Uterus (tissue), 4 donors: ENCODE measurements at places on chromosomes 3 and 15. TPM values are rescaled to one million over a fixed set of nuclear protein-coding genes. Genes with fewer than 3 reads are reported as not detected.

DNA sequence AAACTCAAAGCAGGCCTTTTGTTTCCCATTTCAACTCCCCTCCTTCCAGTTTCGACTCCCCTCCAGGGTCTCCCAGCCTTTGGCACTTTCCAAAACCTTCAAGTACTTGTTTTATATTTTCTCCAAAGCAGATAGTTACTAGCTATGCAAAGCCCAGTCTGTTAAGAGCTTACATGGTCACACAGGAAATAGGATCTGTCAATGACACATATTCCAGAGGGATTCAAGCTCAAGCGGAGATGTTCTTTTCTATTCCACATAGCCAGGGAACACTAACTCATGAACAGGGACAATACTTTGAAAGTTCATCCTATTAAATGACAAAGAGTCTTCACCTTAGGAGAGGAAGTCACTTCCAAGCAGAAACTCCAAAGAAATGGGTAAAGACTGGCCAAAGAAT lies 18.6 kb downstream of the SUCLG2 start:
- no peak for DNase-seq

- no peak for DNase-seq
Observed at GRCh38 chr15:99734575-99734974, 1.3 kb upstream of the LYSMD4 start.

DNA sequence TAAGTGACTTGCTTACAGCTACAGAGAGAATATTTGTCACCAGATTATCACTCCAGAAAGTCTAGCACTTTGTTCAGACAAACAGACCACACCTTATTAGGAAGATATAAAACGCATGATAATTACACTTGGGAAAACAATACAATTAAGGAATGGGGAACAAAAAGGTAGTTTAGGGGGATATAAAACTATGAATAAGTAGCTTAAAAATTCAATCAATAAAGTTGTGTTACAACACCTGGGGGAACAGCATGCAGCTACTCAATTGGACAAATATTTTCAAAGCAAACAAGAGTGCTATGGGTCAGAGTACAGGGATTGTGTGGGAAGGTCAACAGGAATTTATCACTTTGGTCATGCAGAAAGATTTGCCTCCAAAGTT lies 15.1 kb downstream of the CLDN1 start:
- no peak for DNase-seq

DNA sequence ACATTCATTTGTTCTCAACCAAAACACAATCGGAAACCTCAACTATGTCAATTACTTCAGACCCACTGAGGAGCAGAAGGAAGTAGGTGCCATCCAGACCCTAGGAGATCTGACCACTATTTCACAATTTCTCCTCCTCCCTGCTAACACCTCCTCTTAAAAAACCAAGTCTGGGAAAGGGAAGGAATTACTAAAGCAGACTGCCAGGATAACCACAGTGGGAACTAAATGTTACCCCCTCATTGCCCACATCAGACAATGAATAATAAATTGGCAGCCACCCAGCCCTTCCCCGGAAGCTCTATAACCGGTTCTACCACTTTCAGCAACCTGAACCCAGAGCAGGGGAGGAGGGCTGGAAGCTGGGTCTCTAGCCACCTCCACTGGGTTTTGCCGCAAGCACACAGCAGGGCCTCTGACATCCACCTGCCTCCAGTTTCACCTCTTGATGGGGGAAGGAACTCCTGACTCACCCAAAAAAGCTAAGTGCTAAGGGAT lies 17.6 kb downstream of the C15orf62 start:
- DNase-seq, result no peak

GRCh38 chr15:89167267-89168176 lies 53.9 kb downstream of the RLBP1 start:
- DNase-seq, result no peak

GRCh38 chr3:194675081-194675640 lies 3.2 kb upstream of the LSG1 start:
- DNase-seq, result no peak

DNA sequence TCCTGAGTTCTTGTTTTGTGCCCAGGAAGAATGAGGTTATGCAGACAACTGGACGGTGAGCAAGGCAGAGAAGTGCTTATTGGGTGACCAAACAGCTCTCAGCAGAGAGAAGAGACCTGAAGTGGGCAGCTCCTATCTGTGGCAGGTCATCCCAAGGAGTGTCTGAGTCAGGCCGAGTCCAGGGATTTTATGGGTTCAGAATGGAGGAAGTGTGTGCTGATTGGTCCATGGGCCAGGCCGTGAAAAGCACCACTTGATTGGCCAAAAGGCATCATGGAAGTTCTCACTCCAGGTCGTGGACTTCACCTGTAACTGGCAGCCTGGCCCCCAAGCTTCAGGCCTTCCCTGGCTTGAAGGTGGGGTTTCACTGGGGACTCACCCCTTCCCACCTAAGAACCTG lies 74.5 kb downstream of the NR1D2 start:
- DNase-seq, result no peak

DNA sequence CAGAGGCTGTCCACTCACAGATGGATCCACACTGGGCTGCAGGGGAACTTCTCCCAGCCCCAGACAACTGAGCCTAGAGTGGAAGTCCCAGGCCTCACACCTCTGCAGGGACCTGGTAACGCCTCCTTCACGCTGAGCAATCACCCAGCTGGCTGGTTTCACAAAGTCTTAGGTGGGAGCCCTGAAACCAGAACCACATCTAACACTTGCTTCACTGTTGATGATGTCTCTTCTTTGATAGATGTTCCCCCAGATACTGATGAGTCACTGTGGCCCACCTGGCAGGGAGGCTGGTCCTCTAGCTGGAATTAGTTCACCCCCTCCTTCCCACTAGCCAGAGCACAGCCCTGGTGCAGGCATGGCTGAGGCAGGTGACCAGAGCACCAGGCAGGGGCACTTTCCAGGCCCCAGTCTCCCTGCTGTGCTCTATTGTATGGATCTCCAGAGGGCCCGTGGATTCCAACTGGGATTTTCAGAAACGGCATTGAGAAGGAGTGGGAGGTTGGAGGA lies 33.5 kb downstream of the MYL3 start:
- DNase-seq, result no peak

- peak; percentile 78 for DNase-seq
Observed at GRCh38 chr3:187714404-187714979, 12.1 kb upstream of the RTP2 start.

DNA sequence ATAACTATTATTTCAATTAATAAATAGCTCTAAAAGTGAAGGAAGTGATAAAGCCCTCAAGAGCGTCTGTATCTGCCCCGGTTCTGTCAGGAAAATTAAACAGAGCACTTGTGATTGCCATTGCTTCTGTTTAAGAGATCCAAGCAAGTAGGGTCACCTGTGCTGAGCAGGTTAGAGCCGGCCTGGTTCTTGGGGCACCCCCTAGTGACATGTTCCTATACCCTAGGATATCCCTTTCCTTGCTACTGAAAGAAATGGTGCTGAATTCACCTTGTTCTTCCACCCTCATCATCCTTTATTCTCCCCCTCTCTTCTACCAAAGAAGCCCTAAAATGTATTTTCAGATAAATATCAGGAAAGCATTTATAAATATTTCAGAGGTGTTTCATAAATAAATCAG lies 323.5 kb downstream of the RORA start:
- no peak for DNase-seq

DNA sequence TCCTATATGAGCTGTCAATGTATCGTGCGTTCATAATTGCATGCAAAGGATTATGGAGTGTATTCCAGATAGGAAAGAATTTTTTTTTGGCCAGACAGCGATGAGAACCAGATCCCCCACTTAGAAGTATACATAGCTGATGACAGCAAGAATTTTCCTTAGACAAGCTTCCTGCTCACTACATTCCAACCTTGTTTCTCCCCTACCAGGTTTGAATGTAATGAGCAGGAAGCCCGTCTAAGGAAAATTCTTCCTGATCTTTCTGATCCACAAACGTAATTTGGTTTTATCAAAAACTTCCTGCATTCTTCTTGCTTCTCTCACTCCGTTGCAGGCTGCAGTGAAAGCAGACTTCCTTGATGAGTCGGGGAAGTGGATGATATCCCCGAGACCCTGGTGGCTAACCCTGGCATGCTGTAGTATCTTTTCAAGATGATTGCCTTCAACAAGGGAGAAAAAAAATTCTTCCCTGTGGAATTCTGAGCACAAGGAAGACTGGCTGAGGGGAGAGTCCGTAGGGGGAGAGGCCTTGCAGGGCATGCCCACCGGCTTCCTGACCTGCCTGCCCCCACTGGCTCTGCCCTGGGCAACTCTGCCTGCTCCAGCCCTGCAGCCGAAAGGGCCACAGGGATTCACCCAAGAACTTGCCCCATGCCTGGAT lies 243.1 kb downstream of the TLE3 start:
- DNase-seq, result no peak

DNA sequence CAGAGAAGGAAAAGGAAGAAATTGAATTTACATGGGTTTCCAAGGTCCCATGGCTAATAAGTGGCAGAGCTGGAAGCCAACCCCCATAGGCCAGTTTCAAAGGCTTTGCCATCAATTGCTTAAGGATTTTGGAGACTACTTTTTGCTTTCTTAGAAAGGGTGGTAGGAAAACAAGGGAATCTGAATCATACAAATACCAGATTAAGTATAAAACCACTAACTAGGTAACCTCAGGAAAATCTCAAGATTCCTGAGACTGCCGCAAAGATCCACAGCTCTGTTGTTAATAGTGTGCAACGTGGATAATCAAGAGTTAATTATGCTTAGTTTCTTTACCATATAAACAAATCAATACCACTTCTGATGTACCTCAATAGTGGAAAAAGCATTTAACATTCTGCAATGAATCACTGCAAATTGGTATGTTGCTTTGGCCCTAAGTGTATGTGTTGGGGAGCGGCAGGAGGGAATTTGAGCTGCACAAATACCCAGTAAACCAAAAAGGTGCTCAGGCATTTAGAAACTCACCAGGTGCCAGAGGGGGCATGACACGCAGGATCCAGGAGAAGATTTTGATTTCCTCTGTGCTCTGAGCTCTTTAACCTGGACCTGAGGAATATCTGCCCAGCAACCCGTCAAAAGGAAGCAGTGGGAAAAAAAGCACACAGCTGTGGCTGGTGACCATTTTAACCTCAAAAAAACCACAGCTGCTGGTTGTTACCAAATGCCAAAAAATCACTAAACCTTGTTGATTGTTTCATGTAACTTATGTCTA lies 22.0 kb downstream of the AADAC start:
- DNase-seq, result no peak

DNA sequence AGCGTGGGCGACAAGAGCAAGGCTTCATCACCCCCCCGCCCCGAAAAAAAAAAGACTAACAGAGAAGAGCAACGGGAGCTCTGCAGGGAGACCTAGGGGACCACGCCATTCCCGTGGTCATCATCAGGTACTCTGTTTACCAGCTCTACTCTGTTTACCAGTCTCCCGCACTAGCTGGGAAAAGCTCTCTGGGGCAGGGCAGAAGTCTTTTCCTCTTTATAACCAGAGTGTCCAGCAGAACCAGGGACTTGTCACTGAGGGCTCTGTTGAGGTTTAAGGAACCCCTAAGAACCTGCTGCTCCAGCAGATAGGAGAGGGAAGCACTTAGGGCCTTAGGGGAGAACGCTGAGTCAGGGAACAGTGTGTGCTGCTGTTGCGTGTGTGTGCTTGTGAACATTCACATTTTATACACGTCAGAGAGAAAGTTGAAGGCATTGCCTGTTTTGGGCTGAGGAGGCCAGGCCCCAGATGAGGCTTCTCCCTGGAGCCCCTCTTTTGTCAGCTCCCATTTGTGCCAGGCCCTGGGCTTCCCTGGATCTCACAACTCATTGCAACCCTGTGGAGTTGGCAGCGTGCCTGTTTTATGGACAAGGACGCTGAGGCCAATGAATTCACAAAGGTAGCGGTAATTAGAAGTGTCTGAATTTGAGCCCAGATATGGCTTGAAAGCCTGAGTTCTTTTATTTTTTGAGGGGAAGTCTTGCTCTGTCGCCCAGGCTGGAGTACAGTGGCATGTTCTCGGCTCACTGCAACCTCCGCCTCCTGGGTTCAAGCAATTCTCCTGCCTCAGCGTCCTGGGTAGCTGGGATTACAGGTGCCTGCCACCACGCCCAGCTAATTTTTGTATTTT lies 24.2 kb upstream of the ERICH6 start:
- DNase-seq, result no peak

DNA sequence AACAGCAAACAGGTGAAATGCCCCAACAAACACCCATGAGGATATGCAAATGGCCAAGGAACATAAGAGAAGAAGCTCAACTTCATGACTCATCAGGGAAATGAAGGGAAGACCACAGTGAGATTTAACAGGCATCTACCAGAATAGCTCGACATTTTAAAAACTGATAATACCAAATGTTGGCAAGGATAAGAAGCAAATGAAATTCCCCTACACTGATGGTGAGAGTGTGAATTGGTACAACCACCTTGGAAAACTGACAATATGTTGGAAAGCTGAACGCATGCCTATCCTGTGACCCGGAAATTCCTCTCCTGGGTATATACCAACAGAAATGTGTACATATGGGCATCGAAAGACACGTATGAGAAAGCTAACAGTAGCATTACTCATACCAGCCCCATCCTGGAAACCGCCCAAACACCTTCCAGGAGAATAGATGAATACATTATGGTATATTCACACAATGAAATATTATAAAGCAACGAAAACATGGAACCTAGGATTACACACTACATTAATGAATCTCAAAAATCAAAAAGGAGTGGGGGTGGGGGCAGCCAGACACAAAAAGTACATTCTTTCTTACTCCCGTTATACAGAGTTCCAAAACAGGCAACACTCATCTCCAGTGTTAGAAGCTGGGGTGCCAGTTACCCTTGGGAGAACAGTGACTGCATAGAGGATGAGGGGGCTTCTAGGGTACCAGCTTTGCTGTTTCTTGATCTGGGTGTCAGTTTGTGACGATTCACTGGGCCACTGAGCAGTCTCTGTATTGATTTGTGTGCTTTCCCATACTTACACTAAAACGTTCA lies 16.9 kb downstream of the RFTN1 start:
- no peak for DNase-seq

- no peak for DNase-seq
Observed at GRCh38 chr15:79602731-79603130, 170.6 kb downstream of the MINAR1 start.

DNA sequence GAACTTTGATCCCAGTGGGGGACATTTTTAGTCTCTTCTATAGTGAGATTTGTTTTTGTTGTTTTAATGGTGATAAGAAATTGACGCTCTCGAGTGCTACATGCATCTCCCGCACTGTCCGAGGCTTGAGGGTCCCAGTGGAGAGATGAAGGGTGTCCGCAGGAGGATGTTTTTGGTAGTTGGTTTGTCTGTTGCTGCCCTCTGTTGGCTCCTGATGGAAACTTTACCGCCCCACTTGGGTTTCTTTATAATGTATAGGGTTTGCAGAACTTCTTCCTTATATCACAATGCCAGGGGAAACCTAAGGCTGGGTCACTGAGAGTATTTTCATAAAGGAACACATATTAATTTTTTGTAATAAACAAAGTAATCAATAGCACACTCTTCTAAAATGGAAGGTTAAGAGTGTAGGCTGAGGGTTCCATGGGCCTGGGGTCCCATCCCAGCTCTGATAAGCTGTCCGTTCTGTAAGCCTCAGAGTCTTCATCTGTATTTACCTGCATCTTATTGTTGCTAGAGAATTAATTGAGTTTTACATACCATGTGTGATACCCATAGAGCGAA lies 185.3 kb upstream of the FEZF2 start:
- DNase-seq, result no peak

- DNase-seq, result no peak
Observed at GRCh38 chr15:61743345-61743909, 316.8 kb downstream of the VPS13C start.

The MAPKBP1 gene
- total RNA-seq, result 12.6 TPM

The CELF6 gene
- total RNA-seq, result 4.4 TPM

The CA12 gene
- total RNA-seq, result 11.8 TPM

The SLC38A3 gene
- total RNA-seq, result 0.69 TPM

The FRMD4B gene
- total RNA-seq, result 87.0 TPM

The SAMD7 gene
- not detected for total RNA-seq

The SAMMSON gene
- total RNA-seq, result 0.62 TPM

The HIGD2B gene
- not detected for total RNA-seq

The WDR53 gene
- 10.6 TPM for total RNA-seq

The NOP10 gene
- 66.7 TPM for total RNA-seq

The ECE2 gene
- not detected for total RNA-seq

The RTP1 gene
- total RNA-seq, result not detected
